ENCODE measurements at places on chromosomes 11 and 22.

GRCh38 chr11:33588056-33588455 is 112.6 kb downstream of the C11orf91 start:
- DNase-seq: no peak

DNA sequence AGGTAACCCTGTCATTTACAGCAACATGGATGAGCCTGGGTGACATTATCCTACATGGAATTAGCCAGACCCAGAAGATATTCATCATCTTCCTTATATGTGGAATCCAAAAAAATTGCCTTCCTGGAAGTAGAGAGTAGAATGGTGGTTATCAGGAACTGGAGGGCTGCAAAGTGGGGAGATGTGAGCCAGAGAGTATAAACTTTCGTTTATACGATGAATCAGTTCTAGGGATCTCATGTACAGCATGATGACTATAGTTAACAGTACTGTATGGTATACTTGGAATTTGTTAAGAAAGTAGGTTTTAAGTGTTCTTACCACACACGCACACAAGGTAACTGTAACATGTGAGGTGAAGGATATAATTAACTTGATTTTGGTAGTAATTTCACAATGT is 79.1 kb downstream of the TBC1D22A start:
- DNase-seq: no peak

- no peak for DNase-seq
Measured at GRCh38 chr22:17753401-17753989, 20.8 kb downstream of the BID start.

- peak; percentile 59 for DNase-seq
Measured at GRCh38 chr11:19938169-19938856, 222.0 kb downstream of the DBX1 start.

- no peak for DNase-seq
Measured at GRCh38 chr11:102900346-102900745, 25.6 kb upstream of the MMP12 start.

GRCh38 chr22:48098921-48099245 is 1336.4 kb downstream of the TBC1D22A start:
- DNase-seq: no peak

- DNase-seq: no peak
Measured at GRCh38 chr22:37931893-37932389, 21.5 kb downstream of the C22orf23 start.

DNA sequence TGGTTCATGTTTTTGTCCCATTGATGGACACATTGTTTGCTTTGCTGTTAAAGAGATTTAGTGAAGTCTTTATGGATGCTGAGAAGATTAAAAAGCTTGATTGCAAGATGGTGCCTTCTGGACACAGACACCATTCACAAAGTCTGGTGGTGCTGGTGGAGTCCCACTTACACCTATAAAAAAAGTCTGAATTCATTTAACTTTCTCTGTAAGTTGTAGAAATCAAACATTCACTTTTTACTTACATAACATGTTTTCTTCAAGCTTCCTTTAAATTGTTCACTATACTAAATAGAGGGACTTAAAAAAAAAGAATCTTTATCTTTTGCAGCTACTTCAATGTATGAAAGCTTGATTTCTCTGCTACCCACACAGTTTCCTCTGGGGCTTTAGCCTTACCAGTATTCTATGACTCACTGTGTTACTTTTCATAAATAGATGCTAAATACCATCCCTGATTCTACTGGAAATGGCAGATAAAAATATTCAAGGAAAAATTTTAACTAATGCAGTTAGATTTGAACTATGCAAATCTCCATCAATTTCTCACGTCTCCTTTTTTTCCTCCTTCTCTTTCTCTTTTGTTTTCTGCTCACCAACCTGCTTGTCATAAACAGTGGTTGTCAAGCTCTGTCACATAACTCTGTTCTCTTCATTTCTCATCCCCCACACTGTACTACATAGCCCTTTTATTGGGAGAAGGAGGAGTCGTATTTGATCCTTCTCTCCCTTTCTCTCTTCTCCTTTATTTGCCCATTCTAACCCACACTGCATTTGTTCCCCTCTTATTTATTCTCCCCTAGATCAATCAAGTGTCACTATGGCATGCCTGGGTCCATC is 89.7 kb downstream of the FAM76B start:
- DNase-seq: no peak
